Natural killer cell treated with Interleukin-12 subunit alpha and Interleukin-12 subunit beta and Interleukin-15 and Interleukin-18, amount 100 ng/mL, for 72 hours (primary cell): ENCODE measurements at places on chromosomes 5 and 9.

DNA sequence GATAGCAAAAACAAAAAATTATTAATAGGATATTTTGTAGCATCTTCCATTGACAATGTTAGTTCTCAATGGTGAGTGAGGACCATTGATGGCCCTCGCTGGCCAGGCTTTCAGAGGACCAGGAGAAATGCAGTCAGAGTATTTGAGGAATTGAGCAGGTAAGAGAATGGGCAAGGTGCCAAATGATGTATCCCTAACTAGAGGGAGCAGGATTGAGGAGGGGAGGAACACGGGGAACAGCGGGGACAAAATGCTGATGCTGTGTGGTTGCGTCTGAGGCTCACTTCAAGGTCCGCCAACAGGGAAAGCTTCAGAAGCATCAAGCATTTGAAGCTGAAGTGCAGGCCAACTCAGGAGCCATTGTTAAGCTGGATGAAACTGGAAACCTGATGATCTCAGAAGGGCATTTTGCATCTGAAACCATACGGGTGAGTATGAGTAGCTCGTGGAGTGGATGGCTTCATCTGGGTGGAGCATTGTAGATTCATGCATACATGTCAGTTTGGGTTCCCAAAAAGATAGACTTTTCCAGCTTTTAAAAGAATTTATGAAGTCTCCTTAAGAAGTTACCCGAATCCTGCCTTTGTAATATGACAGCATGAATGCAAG lies 16.2 kb downstream of the SPTAN1 start:
- no peak for DNase-seq

GRCh38 chr9:74556685-74557084 lies 59.5 kb downstream of the RORB start:
- DNase-seq = no peak

- no peak for DNase-seq
These were observed 60.2 kb downstream of the NRG2 start for GRCh38 chr5:139982975-139983240.

- DNase-seq = no peak
These were observed 88.3 kb downstream of the PHF2 start for GRCh38 chr9:93664549-93665120.

GRCh38 chr9:36798350-36799065 lies 225.8 kb downstream of the MELK start:
- no peak for DNase-seq

DNA sequence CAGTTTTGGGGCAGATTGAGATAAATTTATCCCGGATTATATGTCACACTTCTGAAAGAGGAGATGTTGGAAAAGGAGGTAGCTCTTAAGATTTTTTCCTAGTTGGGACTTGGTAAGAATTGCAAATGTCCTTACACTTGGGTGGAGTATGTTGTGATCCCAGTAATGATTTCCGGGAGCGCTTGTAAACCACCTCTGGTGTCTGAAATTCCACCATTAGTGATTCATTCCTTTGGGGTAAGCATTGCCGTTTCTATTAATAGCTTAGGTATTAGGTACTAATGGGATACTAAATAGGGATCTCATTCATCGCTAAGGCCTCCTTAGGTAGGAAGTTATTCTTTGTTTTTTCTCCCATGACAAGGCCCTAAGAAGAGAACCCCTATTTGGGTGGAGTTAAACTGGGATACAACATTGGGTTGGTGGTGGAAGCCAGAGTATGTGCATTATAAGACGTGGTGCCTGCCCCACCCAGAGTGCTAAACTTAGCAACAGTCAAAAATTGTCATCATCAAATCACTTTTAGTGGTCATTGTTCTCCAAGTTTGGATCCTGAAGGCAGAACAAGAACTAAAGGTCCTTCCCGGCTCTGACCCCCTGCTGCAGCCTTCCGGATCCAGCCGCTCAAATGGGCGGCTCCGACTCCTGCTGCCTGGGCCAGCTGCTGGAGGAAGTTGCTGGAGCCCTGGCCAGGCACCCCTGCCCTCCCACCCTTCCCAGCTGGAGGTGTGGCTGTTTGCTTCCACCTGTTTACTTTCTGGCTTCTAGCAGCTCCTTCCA lies 31.7 kb upstream of the DAB2IP start:
- no peak for DNase-seq

- DNase-seq = peak; percentile 48
These were observed 26.4 kb upstream of the RNF130 start for GRCh38 chr5:180097926-180098325.

DNA sequence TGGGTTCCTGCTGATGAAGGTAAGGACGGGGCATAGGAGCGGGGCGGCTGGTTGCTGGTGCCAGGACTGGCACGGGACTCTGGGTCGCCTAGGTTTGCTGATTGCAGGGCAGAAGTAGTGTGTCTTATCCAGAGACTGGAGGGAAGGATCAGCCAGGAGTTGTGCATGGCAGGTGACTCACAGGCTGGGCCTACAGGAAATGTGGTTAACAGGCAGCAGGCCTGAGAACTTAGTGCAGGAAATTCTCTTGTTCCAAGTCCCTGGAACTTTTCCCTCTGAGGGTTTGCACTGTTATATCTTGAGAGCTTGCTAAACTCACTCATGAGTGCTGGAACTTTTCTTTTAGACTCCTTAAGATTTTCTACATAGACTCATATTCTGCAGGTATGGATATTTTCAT lies 95.1 kb downstream of the ANXA2R start:
- DNase-seq = no peak

- no peak for DNase-seq
These were observed 18.0 kb upstream of the JADE2 start for GRCh38 chr5:134507452-134507851.

DNA sequence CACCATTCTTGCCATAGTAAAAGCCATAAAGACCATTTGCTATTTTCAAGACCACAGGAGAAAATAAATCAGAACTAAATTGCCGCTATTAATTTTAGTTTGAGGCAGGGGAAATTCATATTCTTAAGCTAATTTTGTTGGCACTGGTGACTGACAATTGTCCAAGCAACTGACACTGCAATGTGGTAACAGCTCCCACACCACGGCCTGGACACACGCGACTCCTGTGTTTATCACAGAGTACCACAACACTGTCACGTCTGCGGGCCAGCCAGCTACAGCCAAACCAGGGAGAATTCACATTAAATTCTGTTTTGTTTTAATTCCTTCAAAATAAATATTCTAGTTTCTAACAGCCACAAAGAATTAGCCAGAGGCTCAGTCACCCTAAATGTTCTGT lies 481.9 kb downstream of the CTNND2 start:
- no peak for DNase-seq

DNA sequence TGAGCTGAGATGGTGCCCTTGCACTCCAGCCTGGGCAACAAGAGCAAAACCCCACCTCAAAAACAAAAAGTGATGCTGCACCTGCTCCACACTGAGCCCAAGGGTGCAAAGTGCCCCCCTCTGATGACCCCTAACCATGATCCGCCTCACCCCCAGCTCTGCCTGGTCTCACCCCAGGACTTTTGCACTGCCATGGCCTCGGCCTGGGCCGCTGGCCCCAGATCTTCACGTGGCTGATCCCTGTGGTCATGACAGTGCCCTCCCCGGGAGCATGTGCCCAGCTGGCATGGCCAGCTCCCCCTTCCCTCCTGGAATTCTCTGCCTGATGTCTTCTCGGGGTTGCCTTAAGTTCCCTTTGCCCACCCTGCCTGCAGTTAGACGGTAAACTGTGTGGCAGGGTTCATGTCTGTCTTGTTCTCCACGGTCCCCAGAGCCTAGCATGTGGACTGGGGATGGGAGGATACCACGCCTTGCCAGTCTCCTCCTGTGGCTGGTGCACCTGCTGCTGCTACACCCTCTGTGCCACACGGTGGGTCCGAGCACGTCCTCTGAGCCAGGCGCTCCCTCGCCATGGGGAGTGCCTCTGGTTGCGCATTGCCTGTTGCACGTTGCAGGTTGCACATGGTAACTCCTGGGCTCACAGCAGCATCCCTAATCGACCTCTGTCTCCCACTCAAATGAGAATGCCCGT lies 77.4 kb upstream of the PPP1R26 start:
- no peak for DNase-seq

DNA sequence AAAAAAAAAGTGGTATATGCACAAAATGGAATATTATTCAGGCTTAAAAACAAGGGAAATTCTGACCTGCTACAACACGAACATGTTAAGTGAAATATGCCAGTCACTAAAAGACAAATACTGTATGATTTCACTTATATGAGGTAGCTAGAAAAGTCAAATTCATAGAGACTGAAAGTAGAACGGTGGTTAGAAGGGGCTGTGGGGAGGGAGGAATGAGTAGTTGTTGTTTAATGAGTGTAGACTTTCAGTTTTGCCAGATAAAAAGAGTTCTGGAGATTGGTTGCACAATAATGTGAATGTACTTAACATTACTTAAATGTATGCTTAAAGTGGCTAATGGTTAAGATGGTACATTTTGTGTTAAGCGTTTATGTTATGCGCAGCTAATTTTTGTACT lies 79.5 kb upstream of the IL12B start:
- DNase-seq = peak; percentile 76
